T-helper 17 cell (primary cell): ENCODE measurements at places on chromosomes 2 and 18.
A peak's percentile ranks its signal among the peaks of the same experiment; 100 is the strongest.

DNA sequence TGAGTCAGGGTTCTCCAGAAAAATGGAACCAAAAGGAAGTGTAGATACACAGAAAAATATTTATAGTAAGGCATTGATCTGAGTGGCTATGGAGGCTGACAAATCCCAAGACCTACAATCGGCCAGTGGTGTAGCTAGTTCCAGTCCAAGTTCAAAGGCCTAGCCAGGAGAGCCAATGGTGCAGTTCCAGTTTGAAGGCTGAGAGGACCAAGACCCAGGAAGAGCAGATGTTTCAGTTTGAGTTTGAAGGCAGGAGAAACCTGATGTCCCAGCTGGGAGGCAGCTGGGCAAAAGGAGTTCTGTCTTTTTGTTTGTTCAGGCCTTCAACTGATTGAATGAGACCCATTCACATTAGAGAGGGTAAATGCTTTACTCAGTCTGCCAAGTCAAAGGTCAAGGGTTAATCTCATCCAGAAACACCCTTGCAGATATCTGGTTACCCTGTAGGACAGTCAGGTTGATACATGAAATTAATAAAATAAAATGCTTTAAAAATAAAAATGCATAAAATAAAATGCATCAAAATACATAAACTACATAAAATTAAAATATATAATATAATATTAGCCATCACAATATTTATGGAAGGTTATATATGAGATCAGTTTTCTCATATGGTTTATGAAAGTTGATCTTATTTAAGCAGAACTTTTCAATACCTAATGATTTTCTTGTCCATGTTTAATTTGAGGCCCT lies 38.7 kb downstream of the KCNE4 start:
- no peak for DNase-seq

GRCh38 chr2:70141902-70142589 lies 48.8 kb downstream of the C2orf42 start:
- DNase-seq: peak; percentile 44

GRCh38 chr2:190841707-190842505 lies 38.7 kb upstream of the GLS start:
- no peak for DNase-seq

GRCh38 chr2:113776949-113777348 lies 20.5 kb upstream of the SLC35F5 start:
- DNase-seq: no peak

DNA sequence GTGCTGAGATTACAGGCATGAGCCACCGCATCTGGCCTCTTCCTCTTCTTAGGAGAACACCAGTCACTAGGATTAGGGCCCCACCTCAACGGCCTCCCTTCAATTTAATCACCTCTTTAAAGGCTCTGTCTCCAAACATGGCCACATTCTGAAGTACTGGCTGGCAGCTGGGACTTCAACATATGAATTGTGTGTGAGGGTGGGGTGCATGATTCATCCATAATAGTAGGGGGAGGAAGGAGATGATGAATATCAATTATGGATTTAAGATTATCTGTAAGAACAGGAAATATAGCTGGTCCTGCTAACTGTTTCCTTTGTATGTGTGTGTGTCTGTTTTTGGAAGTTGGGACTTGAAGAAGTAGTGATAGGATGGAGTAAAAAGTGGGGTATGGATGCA lies 14.7 kb upstream of the EPG5 start:
- no peak for DNase-seq

DNA sequence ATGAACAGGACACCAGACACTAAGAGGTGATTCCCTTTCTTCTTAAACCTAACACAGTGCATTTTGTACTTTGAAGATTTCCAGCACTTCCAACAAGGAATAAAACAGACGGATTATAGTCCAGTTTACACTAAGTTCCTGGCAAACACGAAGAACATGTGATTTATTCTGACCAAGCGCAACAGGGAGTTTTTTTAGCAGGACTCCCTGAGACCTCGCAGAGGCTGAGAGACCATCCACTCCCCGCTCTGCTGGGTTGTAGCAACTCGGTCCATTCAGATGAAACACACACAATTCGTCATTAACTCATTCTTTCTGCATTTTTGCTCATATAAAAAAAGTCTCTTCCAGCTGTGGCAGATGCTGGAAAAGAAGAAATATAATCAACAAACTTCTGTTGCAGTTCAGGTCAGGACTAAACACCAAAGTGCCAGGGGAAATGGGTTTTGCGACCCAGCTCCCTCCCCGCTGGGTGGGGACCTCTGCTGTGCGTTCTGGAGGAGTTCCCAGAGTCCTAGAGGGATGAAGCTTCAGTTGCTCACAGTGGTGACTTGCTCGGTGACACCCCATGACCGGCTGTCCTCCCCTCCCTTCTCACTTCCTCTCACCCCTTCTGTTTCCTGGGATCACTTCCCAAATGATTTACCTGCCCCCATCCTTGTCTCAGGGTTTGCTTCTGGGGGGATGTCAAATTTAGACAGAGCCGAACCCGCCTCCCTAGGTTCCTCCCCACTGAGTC lies 52.5 kb downstream of the KCNF1 start:
- DNase-seq: no peak

- no peak for DNase-seq
These were observed 31.7 kb downstream of the MBP start for GRCh38 chr18:77100751-77101355.

DNA sequence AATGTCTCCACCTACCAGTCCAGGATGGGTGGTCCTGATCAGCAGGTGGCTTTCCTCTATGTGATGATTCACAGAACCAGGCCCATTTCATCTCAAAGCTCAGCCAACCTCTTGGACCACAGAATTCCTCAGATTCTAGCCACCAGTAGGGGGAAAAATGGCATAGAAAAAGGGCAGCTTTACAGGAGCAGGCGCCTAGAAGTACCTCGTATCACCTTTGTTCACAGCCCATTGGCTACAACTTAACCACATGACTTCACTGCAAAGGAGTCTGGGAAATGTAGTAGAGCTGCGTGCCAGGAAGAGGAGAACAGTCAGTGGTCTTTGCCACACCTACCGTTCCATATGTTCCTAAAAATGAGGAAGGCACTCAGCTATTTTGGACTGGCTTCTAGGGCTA lies 62.8 kb upstream of the DTNA start:
- DNase-seq: no peak

GRCh38 chr2:15579641-15580040 lies 12.0 kb upstream of the DDX1 start:
- DNase-seq: no peak

DNA sequence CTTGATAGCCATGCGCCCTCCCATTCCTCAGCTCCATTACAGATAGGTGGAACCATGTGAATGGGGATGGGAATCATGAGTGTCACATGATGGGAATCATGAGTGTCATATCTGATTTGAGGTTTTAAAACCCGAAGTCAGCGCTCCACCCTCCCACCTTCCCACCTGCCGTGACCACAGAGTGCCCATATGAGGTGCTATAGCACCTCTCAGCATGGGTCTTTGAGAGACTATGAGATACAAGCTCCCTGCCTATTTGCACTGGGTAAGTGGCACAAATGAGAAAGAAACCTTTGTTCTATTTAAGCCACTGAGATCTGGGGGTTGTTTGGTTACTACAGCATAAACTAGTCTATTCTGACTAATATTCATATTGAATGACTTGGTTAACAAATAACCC lies 78.5 kb upstream of the PTPRM start:
- no peak for DNase-seq

DNA sequence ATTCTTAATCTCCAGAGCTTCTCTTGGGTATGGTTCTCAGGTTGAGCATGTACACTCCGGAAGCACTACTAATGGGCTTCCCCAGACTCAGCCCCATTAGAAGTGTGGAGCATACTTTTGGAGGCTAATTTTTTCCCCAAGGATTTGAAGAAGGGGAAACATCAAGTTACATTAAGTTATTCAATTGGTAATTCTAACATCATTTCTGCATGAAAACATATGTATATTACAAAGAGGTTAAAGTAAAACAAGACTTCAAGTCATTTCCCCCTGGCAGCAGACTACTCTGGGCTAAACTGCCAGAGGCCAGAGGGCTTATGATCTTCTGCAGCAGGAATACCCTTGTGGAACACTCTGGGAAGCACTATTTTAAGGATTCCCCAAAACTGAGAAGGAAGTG lies 227.7 kb upstream of the STK17B start:
- DNase-seq: no peak

DNA sequence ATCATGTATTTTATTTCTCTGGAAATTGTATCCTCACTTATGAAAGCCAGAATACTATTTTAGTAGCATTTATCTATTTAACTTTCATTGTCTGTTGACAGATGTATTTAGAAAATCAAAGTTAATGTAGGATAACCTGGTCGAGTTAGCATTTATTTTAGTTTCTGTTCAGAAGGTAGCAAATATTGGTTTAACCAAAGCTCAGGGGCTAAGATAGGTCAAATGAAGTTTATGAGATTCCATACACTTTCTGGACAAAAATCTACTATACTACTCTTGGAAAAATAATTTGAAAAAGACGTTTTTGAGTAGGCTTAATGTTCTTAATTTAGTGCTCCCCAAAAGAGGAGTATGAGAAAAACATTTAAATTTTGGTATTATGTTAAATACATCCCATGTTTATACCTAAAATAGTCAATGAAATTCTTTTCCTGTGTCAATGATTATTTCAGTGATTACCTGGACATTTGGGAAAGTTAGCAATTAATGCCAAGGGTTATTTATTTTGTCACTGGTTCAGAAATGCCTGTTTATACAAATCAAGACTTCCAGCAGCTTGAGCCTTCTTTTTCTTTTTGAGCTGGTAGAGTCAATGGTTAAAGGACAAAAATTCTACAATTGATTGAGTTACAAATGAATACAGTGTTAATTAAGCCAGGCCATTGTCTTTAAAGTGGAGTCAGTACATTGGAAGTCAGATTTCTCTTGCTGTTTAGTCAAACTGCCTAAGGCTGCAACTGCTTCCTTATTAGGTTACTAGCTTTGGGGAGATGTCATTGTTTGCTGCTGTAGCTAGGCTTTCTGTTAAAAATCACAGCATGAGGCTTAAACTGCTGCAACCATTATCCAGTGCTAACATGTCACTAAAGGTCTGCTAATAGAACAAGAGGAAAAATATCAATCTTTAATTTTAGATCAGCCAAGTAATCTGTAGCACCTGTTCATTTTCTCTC lies 182.3 kb downstream of the CAMKMT start:
- DNase-seq: no peak

GRCh38 chr2:43222475-43223309 lies 3.7 kb downstream of the ZFP36L2 start:
- DNase-seq: no peak

- DNase-seq: no peak
These were observed 125.5 kb downstream of the NRP2 start for GRCh38 chr2:205807758-205808157.

GRCh38 chr18:76476665-76477561 lies 18.1 kb downstream of the ZNF516 start:
- no peak for DNase-seq
